ENCODE measurements at places on chromosomes 4 and X.

DNA sequence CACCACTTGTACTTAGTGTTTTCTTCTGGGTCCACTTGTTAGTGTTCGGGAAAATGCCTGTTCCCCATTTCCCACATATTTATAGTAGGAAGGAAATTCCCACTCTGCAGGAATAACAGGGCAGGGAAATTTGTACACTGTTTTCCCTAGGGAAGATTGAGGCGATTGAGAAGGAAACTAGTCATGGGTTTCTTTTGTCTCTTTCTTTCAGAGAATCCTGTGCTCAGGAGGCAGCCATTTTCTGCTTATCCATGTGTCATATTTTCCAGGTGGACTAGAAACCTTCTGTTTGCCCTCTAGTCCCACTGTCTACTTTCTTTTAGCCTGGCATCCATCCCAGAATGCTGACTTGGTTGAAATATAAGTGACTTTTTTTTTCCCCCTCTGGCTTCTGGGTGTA lies 299.1 kb upstream of the ANKRD50 start:
- DNase-seq = no peak

GRCh38 chr4:25223802-25224375 lies 9.9 kb upstream of the PI4K2B start:
- DNase-seq = peak; percentile 35

DNA sequence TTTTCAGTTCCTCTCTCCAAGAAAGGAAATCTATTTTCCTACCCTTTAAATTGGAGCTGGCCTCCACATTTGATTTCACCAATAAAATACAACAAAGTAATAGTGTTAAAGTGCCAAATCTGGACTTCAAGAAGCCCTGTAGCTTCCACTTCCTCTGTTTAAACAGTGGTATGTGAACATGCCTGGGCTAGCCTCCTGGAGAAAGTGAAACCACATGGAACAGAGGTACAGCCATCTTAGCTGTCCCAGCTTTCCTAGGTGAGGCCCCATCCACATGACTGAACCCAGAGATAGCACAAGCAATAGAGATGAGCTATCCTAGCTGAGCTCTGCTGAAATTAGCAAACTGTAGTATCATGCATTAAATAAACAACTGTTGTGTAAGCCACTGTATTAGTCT lies 131.8 kb upstream of the VCX start:
- DNase-seq = no peak

DNA sequence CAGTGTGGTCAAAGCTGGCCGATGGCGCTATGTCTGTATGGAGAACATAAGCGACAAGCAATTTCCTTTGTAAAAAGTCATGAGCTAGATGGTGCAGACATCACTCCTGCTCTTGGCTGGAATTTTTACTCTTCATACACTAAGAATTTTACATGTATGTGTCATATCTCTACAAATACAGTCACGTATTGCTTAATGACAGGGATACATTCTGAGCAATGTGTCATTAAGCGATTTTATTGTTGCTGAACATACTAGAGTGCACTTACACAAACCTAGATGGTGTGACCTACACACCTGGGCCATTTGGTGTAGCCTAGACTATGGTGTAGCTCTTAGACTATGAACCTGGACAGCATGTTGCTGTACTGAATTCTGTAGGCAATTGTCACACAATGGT lies 185.4 kb downstream of the SOWAHB start:
- DNase-seq = no peak

DNA sequence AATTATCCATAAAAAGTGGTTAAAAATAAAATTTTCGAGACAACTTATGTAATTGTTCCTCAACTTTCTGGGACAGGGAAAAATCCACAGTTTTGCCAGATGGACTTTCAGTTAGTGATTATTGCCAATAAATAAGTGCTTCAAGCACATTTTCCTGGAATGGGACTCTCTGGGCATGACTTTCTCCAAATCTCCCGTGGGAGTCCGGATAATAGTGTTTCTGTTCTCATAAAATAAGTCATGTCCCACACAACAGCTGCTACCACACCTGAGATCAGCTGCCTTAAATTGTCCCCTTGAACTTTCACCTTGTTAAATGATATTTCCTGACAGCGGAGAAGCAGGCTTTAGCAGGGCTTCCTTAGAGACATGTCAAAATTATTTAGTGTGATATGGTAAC lies 133.4 kb upstream of the NAP1L5 start:
- peak; percentile 5 for DNase-seq

- no peak for DNase-seq
Measured at GRCh38 chrX:117840645-117841044, 276.0 kb downstream of the KLHL13 start.

GRCh38 chr4:154658680-154659405 lies 46.4 kb upstream of the FGG start:
- DNase-seq = no peak

- no peak for DNase-seq
Measured at GRCh38 chr4:11402192-11402591, 26.5 kb downstream of the HS3ST1 start.

DNA sequence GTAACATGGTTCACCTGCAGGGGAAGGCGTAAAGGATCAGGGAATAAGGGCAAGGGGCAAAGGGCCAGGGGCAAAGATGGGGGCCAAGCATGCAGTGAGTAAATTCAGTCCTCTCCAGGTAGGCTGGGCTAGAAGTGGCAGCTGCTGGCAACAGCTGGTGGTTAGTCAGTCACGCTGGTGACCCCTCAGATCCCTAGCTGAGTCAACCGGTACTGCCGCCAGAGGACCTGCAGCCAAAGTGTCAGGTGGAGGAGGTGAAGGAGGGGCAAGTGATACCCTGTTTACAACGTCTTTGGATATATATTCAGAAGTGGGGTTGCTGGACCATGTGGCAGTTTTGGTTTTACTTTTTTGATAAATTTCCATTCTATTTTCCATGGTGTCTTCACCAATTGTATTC lies 24.6 kb upstream of the NAP1L2 start:
- DNase-seq = no peak

GRCh38 chr4:173171098-173171497 lies 2.5 kb downstream of the GALNT7 start:
- DNase-seq = peak; percentile 2

GRCh38 chr4:48634688-48635308 lies 144.7 kb downstream of the ZAR1 start:
- no peak for DNase-seq

DNA sequence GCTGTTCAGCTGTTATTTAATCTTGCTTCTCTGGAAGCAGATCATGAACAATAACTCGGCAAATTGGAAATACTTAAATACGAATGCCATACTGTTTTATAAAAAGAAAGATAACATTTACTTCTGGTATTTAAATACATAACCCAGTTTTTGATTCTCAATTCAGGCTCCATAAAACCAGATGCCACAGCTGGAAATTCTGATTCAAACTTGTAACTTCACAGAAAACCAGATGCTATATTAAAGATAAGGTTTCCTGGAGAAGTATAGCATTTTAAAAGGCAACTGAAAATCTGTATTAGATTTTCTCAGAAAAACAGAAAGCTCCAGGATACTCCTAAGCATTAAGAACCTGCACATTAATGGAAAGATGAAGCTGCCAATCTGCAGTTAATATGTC lies 40.2 kb downstream of the STX18 start:
- DNase-seq = no peak

- no peak for DNase-seq
Measured at GRCh38 chrX:82695066-82695465, 813.0 kb upstream of the POU3F4 start.

DNA sequence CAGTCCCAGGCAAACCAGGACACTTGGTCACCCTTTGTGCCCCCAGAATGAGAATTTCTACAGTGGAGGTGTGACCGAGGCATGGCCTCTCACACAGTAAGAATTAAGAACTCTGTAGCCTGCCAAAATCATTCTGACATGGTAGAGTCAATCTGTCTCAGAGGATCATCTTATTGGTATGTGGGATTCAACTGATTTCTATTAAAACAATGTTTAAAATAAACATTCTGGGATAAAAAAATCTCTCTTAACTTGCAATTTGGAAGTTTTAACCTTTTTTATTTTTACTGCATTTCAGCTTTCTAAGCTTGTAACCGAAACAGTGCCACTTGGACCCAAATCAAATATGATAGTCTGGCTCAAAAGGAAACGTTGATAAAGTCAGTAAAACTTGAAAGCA lies 165.4 kb upstream of the LDB2 start:
- no peak for DNase-seq

- peak; percentile 19 for DNase-seq
Measured at GRCh38 chr4:41887821-41888686, 47.2 kb upstream of the TMEM33 start.

DNA sequence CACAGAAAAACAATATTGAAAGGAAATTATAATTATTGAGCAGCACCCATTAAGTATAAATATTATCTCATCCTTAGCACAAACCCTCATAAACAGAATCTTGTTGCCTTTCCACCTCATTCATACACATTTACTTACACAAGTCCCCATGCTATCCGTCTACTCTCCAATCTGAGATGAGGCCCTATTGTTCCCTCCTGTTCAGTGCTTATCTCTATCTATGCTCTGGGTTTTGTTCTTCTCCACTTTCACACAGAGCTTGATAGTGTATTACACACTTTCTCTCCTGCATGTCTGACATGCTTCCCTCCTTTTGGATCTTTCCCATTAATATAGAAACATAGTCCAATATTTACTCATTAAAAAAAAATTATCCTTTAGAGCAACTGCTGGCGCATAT lies 238.2 kb upstream of the MAB21L2 start:
- DNase-seq = no peak

DNA sequence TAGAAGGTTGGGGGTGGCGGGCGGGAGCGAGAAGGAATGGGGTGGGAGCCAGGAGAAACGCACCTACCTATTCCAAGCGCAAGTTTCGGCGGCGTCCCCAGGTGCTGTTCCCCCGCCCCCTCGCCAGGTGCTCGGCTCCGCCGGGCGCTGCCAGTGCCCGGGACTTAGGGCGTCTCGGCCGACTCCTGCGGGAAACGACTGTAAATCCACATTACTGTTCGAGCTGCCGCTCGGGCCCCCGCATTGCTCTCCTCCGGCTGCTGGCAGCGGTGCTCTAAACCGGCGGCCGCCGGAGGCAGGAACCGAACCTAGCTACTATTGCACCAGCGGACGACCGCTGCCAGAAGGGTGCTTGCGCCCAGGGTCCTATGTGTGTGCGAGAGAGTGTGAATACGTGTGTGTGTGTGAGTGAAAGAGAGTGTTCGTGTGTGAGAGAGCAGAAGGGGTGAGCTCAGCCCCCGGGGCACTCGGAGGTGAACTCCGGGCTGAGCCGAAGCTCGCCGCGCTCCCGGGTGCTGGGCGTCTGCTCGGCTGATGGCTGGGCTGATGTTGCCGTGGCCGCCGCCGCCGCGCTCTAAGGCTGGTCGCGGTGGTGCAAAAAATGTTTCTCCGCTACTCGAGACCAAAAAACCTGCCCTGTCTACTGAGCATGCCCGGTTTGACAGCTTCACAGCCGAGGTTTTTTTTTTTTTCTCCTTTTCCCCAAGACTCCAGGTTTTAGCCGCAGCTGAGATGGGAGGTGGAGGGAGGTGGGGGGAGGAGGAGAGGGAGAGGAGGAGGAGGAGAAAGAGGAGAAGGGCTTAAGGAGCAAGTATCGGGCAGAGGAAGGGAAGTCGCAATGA lies 115.7 kb upstream of the TEX13C start:
- no peak for DNase-seq

DNA sequence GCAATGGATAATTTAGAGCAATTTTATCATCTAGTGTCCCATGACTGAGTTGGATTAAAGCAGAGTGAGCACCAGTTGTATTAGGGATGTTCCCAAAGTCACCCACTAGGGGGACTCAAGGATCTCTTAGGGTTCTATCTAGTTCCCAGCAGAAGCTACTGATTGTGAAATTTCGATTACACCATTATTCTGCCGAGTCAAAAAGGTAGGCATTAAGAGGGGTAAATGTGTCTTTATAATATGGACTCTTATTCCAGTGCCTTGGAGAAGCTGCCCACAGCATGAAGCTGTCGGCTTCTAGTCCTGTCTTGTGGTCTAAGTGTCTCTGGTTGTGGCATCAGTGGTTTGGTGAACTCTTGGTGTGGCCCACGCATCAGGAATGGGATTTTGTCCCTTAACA lies 53.3 kb downstream of the RGS12 start:
- DNase-seq = peak; percentile 47

GRCh38 chrX:34900691-34901090 lies 41.9 kb upstream of the FAM47B start:
- DNase-seq = no peak

GRCh38 chr4:161869511-161869910 lies 294.3 kb downstream of the FSTL5 start:
- DNase-seq = peak; percentile 45

All from NCI-H2171 treated with DMSO at 0.1 percent for 48 hours (cell line).